A549 treated with Mapracorat at 1 μM for 4 hours (cell line): ENCODE measurements at places on chromosomes 7 and 10. TPM values are rescaled to one million over a fixed set of nuclear protein-coding genes. Genes with fewer than 3 reads are reported as not detected.

The TMEM270 gene
- 0.16 to 0.40 TPM (median 0.22 TPM) in 3 of 5 replicates, not detected in the others for total RNA-seq

The ACSM6 gene
- total RNA-seq: not detected in 5 replicates

The PKD2L1 gene
- 0.06 to 0.21 TPM (median 0.09 TPM) in 5 replicates for total RNA-seq

The ENKUR gene
- total RNA-seq: 0.19 to 0.41 TPM (median 0.35 TPM) in 5 replicates

The CYP2C8 gene
- total RNA-seq: 0.08 TPM in 1 of 5 replicates, not detected in the others

The PPP1R17 gene
- total RNA-seq: not detected in 5 replicates

The LANCL2 gene
- total RNA-seq: 14.8 to 19.2 TPM (median 15.5 TPM) in 5 replicates

The PLCE1 gene
- total RNA-seq: 5.5 to 7.2 TPM (median 6.3 TPM) in 5 replicates

The RPA3 gene
- total RNA-seq: 85.3 to 104 TPM (median 100 TPM) in 5 replicates

The SORCS1 gene
- total RNA-seq: not detected in 5 replicates

The ELMO1 gene
- 2.0 to 2.8 TPM (median 2.3 TPM) in 5 replicates for total RNA-seq

The MYH16 gene
- total RNA-seq: 0.23 to 0.57 TPM (median 0.36 TPM) in 5 replicates

The PLA2G12B gene
- total RNA-seq: not detected in 5 replicates

The SPDYE5 gene
- total RNA-seq: not detected in 5 replicates

The EIF4H gene
- 298 to 323 TPM (median 306 TPM) in 5 replicates for total RNA-seq

The SMKR1 gene
- 9.5 to 13.1 TPM (median 11.3 TPM) in 5 replicates for total RNA-seq

The EGFR gene
- total RNA-seq: 85.7 to 122 TPM (median 97.1 TPM) in 5 replicates

The KCNH2 gene
- total RNA-seq: 1.6 to 2.2 TPM (median 2.0 TPM) in 5 replicates

The KCNMA1 gene
- total RNA-seq: 40.3 to 86.3 TPM (median 68.8 TPM) in 5 replicates

The OR2A12 gene
- total RNA-seq: not detected in 5 replicates

The ANXA8L1 gene
- total RNA-seq: 98.3 to 132 TPM (median 114 TPM) in 5 replicates

The HBP1 gene
- total RNA-seq: 14.2 to 22.2 TPM (median 20.4 TPM) in 5 replicates

The CLRN3 gene
- not detected in 5 replicates for total RNA-seq

The HTR7 gene
- total RNA-seq: 0.11 to 0.19 TPM (median 0.14 TPM) in 5 replicates

The UNCX gene
- total RNA-seq: 0.07 to 0.08 TPM in 2 of 5 replicates, not detected in the others

The ARMC3 gene
- 0.35 to 0.74 TPM (median 0.58 TPM) in 5 replicates for total RNA-seq

The FFAR4 gene
- 0.07 to 0.29 TPM (median 0.15 TPM) in 5 replicates for total RNA-seq

The FMC1 gene
- 12.9 to 39.4 TPM (median 32.6 TPM) in 5 replicates for total RNA-seq

The HKDC1 gene
- 8.7 to 13.7 TPM (median 10.3 TPM) in 5 replicates for total RNA-seq

The BAIAP2L1 gene
- total RNA-seq: 41.3 to 47.3 TPM (median 45.8 TPM) in 5 replicates
